ENCODE measurements at places on chromosomes 12 and 14.

DNA sequence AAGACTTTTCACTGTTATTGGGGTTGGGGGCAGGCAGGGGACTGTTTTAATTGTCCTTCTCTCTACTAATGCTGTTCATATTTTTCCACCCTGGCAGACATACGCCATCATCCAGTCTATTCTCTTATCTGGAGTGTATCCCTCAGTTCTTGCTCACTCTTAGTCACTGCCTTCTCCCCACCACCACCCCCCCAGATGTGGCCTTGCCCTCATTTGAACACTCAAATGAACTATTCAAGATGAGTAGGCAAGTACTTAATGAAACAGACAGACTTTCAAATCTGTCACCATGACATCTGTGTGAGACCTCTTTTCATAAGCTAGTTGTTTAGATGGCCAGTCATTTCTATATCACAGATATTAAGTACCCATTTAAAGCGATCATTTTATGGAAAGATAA lies 10.1 kb downstream of the NUDT4 start:
- DNase-seq, result no peak

DNA sequence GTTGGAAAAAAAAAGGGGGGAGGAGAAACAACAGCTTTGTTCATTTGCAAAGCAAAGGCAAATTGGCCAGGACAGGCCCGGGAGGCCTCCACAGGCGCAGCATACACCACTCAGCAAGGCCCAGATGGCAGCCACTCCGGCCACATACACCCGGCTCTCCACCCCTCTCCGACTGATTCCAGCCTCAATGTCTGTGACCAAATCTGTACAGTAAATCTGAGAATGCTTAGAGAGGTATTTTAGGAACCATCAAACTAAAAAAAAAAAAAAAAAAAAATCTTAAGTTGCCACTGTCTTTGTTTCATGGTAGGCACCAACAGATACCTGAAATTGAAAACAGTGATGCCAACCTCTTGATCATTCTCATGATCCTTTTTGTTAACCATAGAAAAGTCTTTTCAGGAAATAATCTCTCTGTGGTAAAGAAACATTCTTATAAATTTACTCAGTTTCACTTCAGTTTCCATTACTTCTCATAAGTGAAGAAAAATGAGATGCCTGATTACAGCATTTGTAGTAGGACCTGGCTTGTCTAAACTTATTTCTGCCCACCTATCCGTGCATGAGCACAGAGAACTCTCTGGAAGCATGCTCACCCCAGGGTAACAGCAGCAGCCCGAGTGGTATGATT lies 20.2 kb downstream of the VPS37B start:
- DNase-seq, result no peak

- no peak for DNase-seq
Measured at GRCh38 chr12:50788561-50788960, 24.7 kb downstream of the ATF1 start.

- DNase-seq, result no peak
Measured at GRCh38 chr12:1073652-1074051, 82.6 kb downstream of the ERC1 start.

- peak; percentile 81 for DNase-seq
Measured at GRCh38 chr12:1796515-1797010, 23.8 kb upstream of the LRTM2 start.

GRCh38 chr14:104970231-104971068 lies 7.7 kb downstream of the AHNAK2 start:
- DNase-seq, result no peak

DNA sequence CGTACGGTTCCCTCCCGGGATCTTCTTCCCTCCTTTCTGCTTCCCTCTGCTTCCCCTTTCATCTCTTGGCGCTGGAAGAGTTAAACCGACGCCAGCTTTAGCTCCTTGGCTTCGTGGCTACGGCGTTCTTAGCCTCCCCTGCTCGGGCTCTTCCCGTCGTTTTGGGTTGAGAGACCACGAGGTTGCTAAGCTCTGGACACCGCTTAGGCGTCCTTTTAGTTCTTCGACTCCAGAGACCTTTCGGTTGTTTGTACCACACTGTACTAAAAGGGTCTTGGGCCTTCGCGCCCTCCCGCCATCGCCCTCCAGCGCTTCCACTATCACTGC lies 545 bp downstream of the CPSF2 start:
- no peak for DNase-seq

GRCh38 chr14:71135911-71136310 lies 228.7 kb downstream of the PCNX1 start:
- DNase-seq, result no peak

Data from KBM-7 (cell line).